ENCODE measurements at places on chromosomes 11 and 22. TPM values are rescaled to one million over a fixed set of nuclear protein-coding genes. Genes with fewer than 3 reads are reported as not detected.

The PIH1D2 gene
- total RNA-seq: 1.5 TPM

The RGL4 gene
- 1.5 TPM for total RNA-seq

GRCh38 chr22:20625270-20625669 lies 117.9 kb downstream of the MED15 start:
- no peak for DNase-seq

DNA sequence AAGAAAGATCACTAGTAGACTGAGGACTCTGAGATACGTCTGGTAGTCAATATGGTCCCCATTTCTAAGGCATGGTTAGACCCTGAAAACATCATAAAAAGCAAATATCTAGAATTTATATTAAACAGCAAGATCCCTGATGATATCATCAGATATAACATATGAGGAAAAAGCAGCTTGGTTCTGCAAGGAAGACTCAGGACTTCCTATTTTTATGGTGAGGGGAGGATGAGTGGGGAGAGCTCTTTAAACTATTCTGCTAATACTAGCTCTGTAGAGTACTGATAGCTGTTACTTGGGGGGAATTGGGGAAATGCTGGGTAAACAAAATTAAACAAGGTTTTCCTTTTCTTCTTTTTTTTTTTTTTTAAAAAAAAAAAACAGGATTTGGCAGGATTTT lies 235.8 kb downstream of the SWAP70 start:
- no peak for DNase-seq

GRCh38 chr11:35934271-35934670 lies 9.6 kb upstream of the LDLRAD3 start:
- no peak for DNase-seq

DNA sequence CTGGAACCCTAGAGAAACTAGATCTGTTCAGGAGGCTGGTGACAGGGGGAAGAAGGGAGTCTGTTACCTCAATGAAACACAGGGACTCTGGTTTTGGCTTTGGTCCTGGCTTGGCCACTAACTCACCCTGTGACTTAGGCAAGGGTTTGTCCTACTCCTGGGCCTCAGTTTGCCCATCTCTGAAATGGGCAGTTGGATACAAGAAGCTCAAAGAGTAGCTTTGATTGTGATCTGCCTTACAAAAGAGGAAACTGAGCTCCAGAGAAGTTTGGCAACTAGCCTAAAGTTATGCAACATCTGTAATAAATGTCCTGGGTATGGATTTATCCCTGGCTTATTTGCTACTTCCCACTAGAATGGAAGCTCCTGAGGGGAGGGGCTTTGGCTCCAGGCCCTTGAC lies 24.0 kb upstream of the LMO1 start:
- DNase-seq: no peak

- DNase-seq: no peak
Measured at GRCh38 chr11:492427-493226, 14.4 kb downstream of the RNH1 start.
